ENCODE measurements at places on chromosomes 4 and X.

DNA sequence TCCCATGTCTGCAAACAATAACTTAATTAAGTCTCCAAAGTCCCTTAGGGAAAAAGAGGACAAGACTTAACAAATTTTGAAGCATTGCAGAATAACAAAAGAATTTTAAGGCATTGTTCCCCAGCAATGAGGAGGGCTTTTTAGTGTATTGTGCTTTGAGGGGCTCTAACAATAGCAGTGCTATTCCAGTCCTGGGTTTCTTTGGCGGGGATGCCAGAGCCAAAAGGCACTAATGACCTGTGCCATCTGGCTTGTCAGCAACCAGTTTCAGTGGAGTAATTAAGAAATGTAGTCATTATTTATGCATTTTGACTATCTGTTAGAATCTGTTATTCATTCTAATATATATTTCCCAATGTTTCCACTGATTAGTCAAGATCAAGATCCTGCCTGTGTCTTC, 575.4 kb downstream of the SPRY1 start:
- DNase-seq: no peak

- DNase-seq: no peak
Measured at GRCh38 chrX:153608806-153609205, 9.9 kb upstream of the CCNQ start.

DNA sequence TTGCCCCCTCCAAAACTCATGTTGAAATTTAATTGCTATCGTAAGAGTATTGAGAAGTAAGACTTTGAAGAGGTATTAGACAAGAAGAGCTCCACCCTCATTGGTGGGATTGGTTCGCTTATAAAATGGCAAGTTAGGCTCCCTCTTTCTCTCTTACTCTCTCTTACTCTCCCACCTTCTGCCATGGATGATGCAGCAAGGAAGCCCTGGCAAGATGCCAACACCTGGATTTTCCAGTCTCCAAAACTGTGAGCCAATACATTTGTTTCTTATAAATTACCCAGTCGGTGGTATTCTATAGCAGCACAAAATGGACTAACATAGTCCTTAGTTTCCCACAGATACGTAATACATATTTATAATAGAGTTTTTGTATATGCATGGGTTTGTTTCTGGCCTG, 119.4 kb downstream of the DDIT4L start:
- no peak for DNase-seq

- peak; percentile 50 for DNase-seq
Measured at GRCh38 chr4:1049591-1049905, 38.1 kb downstream of the FGFRL1 start.

DNA sequence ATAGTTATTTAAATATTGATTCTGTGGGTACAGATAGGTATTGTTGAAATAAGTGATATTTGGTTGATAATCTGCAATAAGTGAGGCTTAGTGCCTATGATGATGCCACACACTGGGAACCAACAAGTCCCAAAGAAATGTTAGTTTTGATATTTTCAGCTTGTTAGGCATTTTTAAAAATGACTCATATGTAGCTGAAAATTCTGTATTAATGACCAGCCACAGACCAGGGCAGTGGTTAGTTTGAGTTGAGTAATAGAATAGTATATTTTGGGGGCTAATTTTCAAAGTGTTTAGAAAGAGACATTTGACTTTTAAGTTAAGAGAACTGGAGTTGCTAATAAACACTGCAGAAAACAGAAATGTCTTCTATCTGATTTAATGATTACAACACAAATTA, 9.4 kb downstream of the INTU start:
- DNase-seq: no peak

Data from left forelimb (tissue), 1 donor.